ENCODE measurements at places on chromosomes 12 and 14.
A peak's percentile ranks its signal among the peaks of the same experiment; 100 is the strongest.

DNA sequence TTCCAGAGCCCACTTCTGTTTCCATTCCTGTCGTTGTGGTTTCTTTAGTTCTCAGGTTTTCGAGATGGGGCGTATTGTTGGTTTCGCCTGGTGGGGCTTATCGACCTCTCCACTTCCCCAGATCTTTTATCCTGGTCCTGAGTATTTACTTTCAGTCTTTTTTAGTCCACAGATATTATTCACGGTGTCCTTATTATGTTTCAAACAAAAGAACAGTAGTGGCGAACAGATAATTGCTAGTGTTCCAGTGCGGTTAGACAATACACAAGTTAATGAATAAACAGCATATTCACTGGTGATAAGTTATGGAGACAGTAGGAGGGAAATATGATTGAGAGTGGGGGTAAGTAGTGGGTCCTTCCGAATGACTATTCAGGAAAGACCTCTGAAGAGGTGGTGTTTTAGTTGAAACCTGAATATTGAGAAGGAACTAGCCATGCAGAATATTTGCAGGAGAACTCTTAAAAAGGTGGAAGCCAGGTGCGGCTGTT is 668 bp downstream of the TMEM260 start:
- no peak for DNase-seq

DNA sequence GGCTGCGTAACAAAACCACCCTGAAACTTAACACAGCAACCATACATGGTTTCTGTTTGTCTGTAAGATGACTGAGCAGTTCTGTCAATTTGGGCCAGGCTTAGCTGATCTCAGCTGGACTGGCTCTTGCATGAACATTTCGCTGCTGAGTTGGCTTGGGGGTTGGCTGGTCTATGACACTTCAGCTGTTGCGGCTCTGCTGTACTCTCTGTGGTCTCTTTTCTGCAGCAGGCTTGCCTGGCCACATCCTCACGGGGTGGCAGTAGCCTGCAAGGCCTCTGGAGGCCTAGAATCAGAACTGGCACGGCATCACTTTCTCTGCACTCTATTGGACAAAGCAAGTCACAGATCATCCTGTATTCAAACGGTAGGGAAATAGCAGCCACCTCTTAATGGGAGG is 216.2 kb downstream of the BCL11B start:
- DNase-seq: peak; percentile 29

DNA sequence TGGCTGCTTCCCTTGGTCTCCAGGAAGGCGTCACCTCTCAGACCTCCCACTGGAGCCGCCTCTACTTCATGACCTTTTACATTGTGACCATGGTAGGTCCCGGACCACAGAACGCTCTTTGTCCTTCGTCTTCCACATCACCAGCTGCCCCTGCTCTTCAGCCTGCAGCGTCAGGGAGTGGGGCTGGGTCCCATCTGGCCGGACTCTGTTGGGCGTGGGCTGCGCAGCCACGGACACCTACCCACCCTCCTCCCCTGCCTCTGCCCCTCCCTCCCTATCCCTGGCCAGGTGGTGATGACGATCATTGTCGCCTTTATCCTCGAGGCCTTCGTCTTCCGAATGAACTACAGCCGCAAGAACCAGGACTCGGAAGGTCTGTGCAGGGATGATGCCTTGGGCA is 43.3 kb downstream of the SLC8B1 start:
- DNase-seq: no peak

DNA sequence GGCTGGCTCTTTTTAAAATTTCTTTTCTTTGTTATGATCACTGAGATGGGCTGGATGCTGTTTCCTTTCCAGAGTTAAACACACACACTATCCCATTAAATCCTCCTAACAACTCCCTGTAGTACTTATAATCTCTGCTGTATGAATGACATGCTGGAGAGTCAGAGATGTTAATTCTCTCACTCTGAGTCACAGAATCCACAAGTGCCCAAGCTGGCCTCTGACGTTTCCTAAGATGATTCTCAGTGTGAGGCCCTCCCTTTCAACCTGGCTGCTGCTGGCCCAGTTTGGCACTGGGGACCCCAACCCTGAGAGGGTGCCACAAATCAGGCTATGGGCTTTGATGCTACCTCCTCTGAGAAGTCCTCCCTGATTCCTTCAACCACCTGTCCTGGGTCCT is 5.4 kb downstream of the NOS1 start:
- no peak for DNase-seq

GRCh38 chr12:117076410-117077372 is 22.5 kb downstream of the TESC start:
- DNase-seq: no peak

DNA sequence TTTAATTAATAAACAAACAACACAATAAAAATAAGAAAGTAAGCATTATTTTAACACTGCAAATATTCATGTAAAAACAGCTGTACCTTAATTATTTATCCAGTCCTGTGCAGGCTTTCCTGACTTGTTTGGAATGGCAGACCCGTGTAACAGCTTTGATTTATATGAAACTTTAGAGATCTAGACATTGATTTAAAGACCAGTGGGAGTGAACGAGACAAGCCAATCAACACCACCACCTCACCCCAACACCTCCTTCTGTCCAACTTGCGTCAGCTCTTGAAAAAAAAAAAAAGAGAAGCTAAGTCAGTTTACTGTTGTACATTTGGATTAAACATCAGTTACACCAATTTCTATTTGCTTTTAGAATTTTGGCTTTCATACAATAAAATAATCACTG is 22.3 kb downstream of the SLC38A4 start:
- DNase-seq: no peak

- no peak for DNase-seq
Measured at GRCh38 chr12:91009319-91009950, 4.7 kb upstream of the EPYC start.

DNA sequence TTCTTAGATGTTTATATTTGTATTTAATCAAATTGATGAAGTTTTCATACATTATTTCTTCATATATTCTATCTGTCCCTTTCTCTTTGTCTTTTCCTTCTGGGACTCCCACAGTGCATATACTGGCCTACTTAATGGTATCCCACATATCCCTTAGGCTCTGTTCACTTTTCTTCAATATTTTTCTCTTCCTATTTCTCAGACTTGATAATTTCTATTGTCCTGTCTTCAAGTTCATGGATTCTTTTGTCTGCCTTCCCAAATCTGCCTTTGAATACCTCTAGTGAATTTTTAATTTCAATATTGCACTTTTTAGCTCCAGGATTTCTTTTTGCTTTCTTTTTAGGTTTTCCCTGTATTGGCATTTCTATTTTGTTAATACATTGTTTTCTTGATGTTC is 33.4 kb downstream of the IFT81 start:
- DNase-seq: no peak

- DNase-seq: no peak
Measured at GRCh38 chr14:35340616-35341453, 48.7 kb downstream of the PSMA6 start.

DNA sequence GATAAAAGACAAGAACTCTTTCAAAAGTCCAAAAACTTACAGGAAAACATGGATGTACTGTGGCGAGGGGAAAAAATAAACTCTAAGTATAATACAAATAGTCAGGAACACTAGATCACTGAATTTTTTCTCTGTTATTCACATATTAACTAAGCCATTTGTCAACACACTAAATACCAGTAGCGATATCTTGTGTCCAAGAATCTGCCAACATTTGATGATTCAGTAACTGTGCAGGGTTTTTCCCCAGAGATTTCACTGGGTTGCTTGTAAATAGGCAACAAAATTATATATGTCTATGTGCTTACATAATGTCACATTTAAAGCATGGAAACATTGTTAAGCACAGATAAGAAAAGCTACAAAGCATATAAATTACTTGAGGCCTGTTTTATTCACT is 205.9 kb downstream of the KIF21A start:
- no peak for DNase-seq

GRCh38 chr12:6768990-6769389 is 2.8 kb downstream of the PTMS start:
- DNase-seq: no peak

DNA sequence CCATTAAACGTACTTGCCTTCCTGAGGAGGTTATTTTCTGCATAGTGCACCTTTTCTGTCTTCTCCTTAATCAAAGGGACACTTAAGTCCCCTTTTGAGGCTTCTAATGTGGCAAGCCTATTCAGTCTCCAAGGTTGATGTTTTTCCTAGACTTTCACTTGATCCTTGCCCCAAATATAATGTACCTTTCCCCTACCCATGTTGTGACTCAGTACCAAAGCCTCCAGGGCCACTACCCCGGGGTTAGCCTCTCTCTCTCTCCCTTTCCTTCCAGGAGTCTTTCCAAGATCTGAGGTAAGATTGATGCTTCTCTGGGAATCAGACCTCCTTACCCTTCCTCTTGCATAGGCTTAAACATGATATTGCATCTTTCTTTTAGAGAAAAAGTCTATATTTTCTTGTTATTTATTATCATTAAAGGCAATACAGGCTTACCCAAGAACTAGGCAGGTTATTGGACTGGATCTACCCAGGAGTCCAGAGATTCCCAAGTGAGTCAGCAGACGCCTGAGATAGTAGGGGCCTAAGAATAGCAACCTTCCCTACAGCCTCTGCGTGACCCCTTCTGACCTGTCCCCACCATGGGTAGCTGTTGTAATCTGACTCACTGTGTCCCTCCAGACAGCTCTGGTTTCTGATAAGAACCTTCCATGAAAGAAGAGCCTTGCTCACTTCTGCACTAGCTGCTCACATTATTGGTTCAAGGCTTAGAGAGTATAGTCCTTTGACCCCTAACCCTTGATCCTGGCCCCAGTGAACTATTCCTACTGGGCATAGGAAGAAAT is 172.9 kb downstream of the ZFP36L1 start:
- peak; percentile 31 for DNase-seq

DNA sequence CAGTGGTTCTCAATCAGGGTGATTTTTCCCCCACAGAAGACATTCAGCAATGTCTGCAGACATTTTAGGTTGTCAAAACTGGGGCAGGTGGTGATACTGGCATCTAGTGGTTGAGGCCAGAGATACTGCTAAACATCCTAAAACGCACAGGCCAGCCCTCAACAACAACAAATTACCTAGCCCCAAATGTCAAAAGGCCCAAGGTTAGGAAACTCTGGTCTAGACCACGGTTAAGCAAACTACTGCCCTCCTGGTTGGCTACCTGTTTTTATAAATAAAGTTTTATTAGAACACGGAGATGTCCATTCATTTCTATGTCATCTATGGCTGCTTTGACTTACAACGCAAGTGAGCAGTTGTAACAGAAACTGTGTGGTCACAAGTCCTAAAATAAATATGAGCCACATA is 186.7 kb downstream of the EFCAB11 start:
- no peak for DNase-seq

DNA sequence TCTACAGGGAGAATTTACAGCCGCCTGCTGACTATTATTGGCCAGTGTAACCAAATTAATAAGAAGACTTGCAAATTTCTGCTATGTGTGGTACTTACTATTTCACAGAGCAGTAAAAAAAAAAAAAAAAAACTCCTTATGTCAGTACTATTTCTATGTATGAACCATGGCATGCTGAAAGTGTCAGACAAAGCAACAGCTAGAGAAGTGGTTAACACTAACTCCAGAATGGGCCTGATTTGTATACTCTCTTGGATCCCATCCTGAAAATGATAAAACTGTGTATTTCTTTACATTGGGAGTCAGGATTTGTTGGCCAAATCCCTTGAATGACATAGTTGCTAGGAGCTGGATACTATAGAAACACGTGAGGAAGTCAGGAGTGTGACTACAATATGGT is 416.8 kb downstream of the EGLN3 start:
- no peak for DNase-seq

GRCh38 chr14:75515629-75515996 is 6.7 kb upstream of the BATF start:
- DNase-seq: no peak

DNA sequence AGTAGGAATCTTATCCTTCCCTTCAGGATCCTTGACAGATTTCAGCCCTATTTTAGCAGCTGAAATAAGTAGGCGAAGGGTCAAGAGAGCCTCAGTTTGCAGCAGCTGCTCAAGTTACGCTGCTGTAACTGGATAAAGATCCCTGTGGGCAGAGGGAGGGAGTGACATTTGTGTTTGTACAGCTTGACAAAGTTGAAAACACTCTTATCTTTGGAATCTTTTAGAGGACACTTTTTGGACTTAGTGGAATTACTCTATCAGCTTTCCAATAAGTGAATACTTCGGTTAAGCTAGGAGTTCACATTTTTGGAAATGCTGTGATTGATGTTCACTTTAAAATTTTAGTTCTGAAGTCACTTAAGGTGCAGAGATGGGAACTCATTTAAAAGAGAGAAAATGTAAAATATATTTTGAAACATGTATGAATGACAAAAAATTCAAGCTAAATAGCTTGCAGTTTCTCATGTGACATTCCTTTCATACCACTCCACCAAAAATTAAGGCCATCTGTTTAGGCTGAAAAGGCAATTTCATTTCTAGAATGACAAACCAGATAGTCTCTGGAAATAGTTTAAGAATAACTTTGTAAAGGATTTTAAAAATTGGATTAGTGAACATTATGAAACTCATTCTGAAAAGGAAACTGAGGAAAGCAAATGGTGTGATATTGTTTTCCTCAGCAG is 55.2 kb downstream of the SLC38A4 start:
- DNase-seq: no peak

DNA sequence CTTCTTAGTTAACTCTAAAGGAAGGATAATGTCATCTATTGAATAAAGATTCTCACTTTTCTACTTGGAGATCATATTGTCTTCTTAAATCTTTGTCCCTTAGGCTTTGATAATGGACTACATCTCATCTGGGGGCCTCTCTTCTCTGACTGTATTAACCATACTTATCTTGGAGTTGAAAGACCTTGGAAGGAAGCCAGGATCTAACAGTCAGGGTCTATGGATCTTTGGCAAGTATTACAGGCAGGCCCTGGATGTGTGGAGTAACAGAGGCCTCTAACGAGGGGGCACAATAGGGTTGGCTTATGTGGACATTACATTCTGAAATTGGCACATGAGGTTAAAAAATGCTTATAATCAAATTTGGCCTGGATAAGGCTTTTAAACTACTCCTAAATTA is 513.8 kb downstream of the NRXN3 start:
- no peak for DNase-seq

- DNase-seq: peak; percentile 68
Measured at GRCh38 chr12:95789126-95790032, 1.2 kb downstream of the NTN4 start.

DNA sequence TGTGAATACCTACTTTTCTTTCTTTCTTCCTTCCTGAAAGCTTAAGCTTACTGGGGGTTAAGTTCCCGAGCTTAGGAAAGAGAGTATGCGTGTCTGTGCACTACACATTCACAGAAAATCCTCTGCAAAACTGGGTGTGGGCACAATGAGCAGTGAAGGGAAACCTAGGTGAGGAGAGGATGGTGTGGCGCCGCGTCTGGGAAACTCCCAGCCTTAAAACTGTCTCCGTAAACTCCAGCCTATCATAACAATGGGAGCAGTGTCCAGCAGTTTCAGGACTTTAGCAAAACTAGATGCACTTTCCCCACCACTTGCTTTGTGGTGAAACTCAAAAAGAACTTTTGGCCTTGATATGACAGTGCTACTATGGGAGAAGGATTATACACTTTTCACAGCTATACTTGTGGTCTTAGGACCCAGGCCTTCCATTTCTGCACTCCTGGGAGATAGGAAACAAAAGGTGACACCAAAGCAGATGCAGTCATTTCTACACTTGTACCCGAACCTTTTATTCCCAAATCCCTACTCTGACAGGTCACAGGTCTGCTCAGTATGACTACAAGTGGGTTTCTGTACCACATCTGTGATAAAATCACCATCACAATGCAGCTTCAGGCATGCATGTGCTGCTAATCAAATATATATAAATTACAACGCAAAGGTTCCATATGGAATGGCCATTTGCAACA is 10.4 kb downstream of the AKAP5 start:
- DNase-seq: no peak

GRCh38 chr12:21912318-21912717 is 28.9 kb downstream of the ABCC9 start:
- DNase-seq: no peak

Measured in suprapubic skin (tissue), 4 donors.